Activated T-cell treated with anti-CD3 and anti-CD28 coated beads, Interleukin-2, amount 50 U/mL, for 48 hours (primary cell): ENCODE measurements at places on chromosomes 1 and 21.

GRCh38 chr1:17281775-17282181, 26.2 kb upstream of the PADI4 start:
- DNase-seq: no peak

DNA sequence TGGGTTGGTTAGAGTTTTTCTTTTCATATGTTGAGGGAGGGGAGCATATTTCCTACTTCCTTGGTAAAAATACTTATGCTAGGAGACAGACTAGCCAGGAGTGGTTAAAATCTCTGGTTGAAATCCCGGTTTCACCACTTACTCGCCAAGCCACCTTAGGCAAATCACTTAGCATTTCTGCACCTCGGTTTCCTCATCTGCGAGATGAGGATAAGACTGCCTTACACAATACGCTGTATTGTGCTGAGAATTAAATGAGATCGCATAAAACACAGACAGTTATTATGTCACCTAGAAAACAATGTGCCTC, 1.4 kb downstream of the IFFO2 start:
- DNase-seq: no peak

GRCh38 chr1:225360119-225360518, 67.7 kb downstream of the LBR start:
- no peak for DNase-seq

DNA sequence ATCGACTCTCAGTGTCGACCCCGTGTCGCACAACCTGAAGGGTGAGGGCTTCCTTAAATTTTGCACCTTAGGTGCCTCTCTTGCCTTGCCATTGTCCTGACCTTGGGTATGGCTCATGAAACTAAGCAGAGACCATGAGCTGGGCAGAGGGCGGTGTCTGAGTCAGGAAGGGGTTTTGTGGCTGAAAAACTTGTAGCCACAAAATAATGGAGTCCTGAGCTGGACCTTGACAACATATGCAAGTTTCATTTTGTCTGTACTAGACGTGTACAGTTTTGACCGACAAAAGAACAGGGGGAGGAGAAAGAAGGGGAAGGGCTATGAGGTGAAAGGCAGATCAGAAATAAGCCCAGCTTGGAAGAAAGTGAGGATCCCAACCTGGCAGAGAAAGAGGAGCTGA, 8.3 kb upstream of the RUNX1 start:
- no peak for DNase-seq

GRCh38 chr1:23543707-23544443, 12.8 kb upstream of the E2F2 start:
- no peak for DNase-seq

GRCh38 chr1:64038965-64039364, 164.5 kb upstream of the UBE2U start:
- DNase-seq: no peak

GRCh38 chr1:184790642-184791549, 36.2 kb upstream of the EDEM3 start:
- DNase-seq: no peak

DNA sequence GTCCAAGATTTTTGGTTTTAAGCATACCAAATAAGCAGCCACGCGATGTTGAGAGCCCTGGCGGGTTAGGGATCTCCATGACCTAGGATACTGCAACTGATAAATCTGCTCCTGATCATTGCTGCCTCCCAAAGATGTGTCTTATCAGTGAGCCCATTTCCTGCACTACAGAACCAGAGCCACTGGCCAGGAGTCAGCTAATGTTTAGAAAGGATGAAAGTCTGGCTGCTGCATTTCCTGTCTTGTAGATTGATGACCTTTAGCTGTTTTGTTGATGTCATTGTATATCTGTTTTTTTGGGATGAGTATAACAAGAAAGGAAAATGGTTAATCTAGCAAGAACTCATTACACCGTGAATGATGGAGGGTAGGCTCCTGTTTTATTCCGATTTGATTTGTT, 74.5 kb downstream of the C1orf21 start:
- DNase-seq: no peak

DNA sequence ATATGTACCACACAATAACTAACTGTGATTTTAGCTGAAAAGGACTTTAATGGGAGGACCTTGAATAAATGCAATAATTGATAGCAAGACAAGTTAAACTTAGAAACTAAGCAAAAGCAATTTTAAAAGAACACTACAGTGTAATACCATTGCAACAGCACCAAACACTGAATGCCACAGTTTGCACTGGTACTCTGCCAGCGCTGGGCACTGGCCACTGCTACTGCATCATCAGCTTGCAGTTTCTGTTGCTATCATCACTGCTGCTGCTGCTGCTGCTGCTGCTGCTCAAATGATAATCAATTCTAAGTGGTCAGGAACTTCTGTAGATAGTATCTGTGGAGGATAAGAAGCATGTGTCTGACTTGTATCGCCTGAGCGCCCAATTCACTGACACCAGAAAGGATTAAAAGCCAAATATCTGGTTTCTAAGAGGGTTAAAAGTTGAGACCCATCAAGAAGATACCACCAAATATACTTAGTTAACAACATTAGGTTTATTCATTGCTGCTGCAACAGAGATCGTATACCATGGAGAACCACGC, 306.9 kb downstream of the LRRC40 start:
- no peak for DNase-seq

DNA sequence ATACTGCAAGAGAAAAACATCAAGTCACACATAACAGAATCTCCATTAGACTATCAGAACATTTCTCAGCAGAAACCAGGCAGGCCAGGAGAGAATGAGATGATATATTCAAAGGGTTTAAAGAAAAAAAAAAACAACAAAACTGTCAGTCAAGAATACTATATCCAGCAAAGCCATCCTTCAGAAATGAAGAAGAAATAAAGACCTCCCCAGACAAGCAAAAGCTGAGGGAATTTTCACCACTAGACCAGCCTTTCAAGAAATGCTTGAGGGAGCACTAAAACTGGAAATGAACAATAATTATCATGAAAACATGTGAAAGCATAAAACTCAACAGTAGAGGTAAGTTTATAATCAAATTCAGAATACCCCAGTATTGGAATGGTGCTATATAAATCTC, 47.2 kb downstream of the MCOLN2 start:
- no peak for DNase-seq

DNA sequence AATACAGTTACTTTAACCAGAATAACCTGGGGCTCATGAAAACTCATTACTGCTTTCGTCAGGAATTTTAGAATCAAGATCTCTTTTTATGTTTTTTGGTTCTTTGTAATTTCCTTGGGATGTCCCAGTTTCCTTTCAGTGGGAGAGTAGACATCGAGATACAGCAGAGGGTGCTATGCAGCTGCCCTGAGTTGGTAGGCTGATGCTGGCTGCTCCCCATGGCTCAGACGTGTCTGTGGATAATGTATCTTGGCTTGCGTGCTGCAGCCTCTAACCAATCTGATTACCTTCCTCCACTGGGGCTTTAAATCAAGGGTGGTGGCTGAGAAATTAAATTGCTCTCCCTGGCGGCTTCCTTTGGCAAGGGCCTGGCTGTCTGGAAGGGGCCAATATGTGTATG, 253.7 kb downstream of the CACNA1E start:
- DNase-seq: no peak

DNA sequence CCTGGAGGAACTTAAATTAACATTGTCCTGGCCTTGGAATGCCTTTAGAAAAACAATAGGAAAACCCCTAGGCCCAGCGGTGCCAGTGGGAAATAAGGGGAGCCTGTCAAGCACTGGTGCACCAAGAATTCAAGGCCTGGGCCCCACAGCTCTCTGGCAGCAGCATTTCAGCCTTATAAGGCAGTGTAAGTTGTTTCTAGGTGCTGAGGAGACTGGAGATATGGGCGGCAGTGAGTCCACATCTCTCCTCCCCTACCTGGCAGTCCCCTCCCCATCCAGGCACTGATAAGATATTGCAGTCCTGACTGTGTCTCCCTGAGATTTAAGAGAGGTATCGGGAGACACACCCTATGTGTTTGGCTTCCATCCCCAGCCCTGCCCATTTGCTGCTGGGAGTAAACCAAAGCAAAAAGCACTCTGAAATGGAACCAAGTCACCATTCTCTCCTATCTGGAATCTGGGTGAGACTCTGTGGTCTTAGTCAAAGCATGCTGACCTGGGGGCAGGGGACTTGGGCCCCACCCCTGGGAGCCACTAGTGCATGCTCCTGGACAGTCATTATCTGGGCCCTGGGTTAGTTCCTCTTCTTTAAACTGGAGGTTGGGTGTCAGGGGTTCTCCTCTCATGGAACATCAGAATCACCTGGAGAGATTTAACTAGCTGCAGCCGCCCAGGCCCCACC, 30.5 kb downstream of the DEGS1 start:
- DNase-seq: no peak

DNA sequence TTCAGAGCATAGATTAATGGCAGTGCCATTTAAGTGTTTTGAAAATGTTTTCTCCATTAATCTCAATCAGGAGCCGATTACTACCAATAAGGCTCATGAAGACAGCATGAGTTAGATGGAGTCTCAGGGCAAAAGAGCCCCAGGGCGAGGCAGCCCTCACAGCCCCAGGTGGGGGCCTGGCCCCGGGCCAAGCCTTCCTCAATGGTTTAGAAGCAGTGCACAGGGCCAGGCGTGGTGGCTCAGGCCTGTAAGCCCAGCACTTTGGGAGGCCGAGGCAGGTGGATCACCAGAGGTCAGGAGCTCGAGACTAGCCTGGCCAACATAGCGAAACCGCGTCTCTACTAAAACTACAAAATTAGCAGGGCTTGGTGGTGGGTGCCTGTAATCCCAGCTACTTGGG, 348.1 kb upstream of the VAMP3 start:
- no peak for DNase-seq

DNA sequence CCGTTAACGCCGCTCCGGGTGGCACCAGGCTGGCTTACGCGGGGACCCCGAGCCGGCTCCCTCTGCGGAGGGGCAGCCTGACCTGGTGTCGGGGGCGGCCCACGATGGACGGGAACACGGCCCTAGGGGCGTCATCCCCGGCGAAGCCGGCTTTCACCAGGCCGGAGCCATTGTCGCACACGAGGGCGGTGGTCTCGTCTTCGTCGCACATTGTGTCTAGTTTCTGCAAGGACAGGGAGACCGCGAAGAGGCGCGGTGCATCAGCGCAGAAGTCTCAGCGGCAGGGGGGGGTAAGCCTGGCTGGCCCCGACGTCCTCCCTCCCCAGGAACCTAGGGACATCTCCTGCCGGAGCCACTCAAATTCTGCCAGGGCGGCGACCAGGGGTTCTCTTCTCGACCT, 989 bp downstream of the ACTA1 start:
- DNase-seq: no peak
